ENCODE measurements at places on chromosomes 2 and 18.

DNA sequence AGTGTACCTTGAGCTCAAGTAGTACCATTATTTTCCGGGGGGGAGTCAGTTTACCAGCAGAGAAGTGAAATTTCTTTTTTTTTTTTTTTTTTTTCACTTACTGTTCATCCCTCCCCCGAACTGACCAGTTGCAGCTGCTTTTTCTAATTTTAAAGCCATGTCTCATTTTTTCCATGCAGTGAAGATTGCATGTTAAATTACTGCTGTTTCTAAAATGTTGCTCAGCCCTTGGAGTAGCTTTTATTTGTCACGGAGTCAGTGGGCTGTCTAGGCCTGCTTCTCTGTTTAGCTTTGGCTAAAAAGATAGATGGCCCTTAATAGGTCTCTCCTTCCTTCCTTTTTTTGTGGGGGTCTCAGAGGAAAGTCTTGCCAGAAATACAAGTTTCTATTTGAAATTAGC is 70.2 kb downstream of the NGEF start:
- DNase-seq = peak; percentile 24

DNA sequence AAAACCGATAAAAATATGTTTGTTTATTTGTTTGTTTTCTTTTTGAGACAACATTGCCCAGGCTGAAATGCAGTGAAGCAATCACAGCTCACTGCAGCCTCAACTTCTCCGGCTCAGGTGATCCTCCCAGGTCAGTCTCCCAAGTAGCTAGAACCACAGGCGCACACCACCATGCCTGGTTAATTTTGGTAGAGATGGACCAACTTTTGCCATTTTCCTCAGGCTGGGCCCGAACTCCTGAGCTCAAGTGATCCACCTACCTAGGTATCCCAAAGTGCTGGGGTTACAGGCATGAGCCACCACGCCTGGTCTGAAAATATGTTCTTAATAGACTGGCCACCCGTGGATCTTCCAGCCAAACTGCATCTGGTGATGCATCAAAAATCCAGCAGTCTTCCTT is 1482.7 kb upstream of the NXPH2 start:
- no peak for DNase-seq

- DNase-seq = no peak
Measured at GRCh38 chr2:146807568-146808168, 1037.2 kb upstream of the ACVR2A start.

DNA sequence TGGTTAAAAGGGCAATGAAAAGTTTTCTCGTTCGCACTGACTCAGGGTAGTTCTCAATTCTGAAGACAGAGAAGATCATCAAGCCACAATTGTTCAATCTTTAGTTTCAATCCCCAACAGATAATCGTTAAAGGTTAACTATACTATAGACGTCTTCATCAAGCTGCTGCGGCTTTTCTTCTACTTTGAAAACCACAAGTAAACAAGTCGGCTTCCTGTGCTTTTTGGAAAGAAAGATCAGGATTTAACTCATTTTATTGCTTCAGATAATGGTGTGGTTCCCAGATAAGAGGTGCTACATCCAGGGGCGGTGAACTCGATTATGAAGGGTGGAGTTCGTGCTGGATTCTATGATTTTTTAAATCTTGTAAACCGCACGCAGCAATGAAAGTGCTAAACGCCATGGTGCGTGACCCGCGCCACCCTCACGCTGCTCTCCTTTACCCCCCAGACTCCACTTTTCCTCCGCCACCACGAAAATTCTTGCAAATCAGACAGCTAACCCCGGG is 545 bp upstream of the CDCA7 start:
- DNase-seq = peak; percentile 51

DNA sequence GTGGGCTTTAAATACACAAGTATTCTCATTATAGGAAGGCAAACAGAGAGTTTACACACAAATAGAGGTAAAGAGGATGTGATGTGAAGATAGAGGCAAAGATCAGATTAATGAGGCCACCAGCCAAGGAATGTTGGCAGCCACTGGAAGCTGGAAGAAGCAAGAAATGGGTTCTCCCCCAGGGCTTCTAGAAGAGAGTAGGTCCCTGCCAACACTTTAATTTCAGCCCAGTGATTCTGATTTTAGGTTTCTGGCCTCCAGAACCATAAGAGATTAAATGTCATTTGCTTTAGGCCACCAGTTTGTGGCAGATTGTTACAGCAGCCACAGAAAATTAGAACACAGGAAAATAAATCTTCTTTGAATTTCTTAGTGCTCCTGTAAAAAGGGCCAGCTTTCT is 916.7 kb downstream of the CPS1 start:
- DNase-seq = no peak

Measured in AG20443 (cell line).